ENCODE measurements at places on chromosomes 3 and 15.

DNA sequence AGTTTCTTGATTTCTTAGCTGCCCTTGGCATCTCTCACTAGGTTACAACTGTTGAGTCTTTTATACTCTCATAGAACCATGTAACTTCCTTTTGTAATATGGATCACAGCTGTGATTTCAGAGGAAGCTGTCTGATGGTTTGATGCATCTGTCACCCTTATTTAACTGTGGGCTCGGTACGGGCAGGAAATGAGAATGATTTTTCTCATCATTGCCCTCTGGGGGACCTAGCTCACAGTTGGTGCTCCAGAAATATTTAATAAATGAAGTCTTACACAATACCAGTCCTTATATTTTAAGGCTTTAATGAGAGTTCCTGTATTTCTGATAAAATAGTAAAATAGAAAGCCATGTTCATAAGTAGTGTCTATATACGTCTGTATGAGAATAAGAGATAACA lies 151.2 kb downstream of the EBLN2 start:
- DNase-seq = no peak

DNA sequence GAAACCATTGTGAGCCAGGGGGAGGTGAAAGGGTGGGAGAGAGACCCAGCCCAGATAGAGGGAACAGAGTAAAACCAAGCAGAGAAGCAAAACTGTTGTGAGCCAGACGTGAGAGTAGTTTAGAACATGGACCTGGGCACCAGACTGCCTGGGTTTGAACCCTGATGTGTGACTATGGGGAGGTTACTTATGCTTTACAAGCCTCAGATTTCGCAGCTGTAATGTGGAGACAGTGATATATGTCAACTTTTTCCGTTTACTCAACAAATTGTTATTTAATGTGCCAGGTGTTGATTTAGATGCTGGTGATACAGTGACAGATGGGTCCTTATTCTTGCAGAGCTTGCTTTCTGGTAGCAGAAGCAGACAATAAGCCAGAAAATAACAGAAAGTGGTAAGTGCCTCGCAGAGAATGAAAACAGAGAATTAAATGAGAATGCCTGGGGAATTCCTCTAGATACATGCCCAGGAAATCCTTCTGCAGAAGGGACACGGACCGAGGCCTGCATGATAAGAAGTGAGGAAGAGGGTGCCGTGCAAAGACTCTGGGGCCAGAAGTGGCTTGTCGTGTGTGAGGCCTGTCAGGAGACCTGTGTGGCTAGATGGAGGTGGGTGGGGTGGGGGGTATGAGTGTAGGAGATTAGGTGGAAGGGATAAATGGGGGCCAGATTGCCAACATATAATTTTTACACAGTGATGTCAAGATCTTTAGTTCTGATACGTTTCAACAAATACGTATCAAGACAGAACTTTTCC lies 15.0 kb downstream of the KAT2B start:
- DNase-seq = no peak

DNA sequence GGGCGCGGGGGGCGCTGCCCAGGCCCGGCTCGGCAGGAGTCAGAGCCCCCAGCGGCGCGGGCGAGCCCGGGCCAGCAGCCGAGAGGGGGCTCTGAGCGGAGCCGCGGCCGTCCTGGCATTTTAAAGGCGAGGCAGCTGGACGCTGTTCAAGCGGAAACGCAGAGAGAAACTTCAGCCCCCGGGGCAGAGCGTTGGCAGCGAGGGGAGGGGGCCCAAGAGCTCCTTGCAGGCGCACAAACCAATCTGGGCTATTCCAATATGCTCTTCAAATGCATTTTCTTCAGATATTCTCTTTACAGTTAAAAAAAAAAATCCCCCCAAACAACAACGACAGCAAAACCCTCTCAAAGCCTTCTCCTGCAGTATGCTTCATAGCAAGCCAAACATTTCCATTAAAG lies at the start of gene CTXND1:
Gene CTXND1 (minus strand): TSS at position 93 of the 398 bp plus-strand sequence. CDS start 50,264 bp downstream, outside the sequence.
- DNase-seq = no peak

GRCh38 chr3:45638299-45639043 lies 43.9 kb downstream of the LIMD1 start:
- no peak for DNase-seq

- no peak for DNase-seq
Measured at GRCh38 chr3:110624576-110624975, 447.0 kb upstream of the NECTIN3 start.

DNA sequence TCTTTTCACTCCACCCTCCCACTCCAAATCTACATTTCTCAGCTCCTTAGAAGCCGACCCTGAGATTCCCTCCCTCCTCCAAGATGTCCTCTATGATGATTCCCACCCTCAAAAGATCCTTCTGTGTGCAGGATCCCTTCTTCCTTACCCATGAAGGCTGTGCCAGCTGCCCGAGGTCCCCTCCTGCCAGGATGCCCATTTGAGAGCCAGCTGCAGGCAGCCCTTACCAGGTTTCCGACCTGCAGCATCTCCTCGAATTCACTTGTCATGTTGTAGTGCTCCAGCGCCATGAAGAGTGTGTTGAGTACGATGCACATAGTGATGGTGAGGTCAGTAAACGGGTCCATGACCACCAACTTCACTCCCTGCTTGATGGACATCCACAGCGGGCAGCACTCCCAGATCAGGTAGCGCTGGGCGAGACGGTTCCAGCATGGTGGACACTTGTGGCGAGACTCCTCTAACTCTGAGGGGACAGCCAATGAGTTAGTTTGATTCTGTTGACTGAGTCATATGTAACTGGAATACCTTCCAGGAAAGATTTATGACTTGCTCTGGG lies 51.9 kb downstream of the SCN5A start:
- DNase-seq = no peak

- no peak for DNase-seq
Measured at GRCh38 chr3:32239307-32240158, 1.1 kb downstream of the CMTM8 start.

DNA sequence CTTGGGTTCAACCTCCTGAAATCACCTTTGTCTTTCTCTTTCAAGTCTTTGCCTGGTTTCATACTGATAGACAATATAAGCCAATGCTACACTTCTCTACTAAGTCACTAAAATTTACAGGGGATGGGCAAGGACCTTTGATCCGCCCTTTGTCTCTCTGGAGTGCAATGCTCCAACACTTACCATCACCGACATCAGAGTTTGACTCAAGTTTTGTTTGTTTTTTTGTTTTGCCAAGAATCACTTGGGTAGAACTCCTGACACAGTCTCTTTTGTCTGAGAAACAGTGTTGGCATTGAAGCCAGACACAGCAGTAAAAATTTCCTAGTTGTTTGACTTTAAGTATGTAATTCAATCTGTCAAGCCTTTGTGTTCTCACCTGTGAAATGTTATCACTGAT lies 29.3 kb downstream of the NFKBIZ start:
- no peak for DNase-seq

- DNase-seq = no peak
Measured at GRCh38 chr3:134376385-134376765, 2.1 kb upstream of the AMOTL2 start.

- no peak for DNase-seq
Measured at GRCh38 chr3:27560484-27561056, 76.4 kb upstream of the SLC4A7 start.

DNA sequence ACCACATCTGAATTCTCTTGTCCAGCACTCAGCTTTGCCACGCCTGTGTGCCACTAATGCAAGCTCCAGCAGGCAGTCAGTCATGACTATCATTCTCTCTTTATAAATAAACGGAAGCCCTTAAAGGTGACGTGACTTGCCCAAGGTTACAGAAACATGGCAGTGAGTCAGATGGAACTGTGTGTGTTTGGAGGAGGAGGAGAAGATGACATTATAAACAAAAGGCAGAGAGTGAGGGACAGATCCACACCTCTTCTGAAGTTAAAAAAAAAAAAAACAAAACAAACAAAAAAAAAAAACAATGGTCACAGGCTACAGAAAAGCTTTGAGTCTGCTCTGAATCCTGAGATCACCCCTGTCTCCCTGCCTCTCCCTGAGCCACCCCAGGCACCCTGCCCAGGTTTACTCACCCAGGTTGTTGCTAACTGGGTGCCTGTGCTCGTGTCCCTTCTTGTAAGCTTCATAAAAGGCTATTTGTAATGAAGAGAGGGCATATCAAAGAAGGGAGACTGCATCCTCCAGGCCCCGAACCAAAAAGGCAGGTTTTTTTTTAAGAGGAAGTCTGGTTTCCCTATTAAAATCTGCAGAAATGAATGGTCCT lies 119.7 kb upstream of the PHLDB2 start:
- DNase-seq = no peak

DNA sequence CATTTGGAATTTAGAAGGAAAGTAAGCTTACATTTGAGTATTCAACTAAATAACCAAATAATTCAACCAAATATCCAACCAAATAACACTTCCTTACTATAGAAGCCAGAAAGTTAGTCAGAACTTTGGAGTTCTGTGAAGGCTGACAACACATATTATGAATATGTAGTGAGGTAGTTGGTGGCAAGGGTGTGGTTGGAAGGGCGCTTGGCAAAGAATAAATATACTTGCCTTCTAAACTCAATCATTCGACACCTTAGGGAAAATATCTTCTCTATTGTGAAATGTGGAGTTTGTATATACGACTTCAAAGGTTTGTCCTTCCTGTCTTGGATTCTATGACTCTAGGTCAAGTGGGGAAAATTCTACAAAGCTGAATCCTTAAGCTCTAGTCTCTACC lies 111.7 kb upstream of the OSTN start:
- DNase-seq = no peak

GRCh38 chr3:123781571-123782275 lies 102.4 kb downstream of the MYLK start:
- no peak for DNase-seq

DNA sequence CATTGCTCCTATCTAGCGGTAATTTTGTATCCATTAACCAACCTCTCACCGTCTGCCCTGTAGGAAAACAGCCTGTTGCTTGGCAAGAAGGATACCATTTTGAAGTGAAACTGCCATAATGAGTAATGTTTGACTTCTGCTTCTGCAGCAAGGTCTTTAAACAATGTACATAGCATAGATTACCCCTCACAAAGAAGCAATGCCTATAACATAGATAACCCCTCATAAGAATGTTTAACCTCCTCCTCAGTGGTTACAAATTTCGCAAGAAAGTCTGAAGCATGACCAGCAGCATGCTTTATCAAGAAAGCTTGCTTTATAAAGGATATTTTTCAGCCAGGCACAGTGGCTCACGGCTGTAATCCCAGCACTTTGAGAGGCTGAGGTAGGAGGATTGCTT lies 61.2 kb upstream of the MFGE8 start:
- DNase-seq = no peak

DNA sequence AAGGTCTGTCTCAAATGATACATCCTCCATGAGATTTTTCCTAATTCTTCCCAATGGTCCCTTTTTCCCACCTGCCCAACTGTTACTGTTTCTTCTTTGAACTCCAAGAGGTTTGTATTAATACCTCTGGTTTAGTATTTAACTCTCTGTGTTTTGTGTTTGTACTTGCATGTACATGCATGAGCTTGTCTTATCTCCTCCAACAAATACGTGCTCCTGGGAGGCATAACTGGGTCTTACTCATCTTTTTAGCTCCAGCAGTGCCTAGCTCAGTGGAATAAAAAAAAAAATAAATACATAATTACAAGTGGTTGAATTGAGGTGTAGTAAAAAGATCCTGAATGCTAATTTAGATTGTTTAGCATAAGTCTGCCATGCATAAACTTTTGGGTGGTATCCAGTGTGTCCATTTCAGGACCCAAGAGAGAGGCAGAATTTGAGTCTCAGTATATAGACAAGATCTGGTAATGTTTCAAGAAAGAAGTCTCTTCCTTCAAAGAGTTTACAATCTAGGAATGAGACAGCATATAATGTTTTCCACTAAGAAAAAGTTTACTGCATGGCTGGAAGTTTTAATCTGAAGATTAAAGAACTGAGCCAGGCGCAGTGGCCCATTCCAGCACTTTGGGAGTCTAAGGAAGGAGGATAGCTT lies 1.7 kb upstream of the LYSMD2 start:
- DNase-seq = no peak

- DNase-seq = no peak
Measured at GRCh38 chr3:179292450-179292849, 30.4 kb upstream of the ZNF639 start.

DNA sequence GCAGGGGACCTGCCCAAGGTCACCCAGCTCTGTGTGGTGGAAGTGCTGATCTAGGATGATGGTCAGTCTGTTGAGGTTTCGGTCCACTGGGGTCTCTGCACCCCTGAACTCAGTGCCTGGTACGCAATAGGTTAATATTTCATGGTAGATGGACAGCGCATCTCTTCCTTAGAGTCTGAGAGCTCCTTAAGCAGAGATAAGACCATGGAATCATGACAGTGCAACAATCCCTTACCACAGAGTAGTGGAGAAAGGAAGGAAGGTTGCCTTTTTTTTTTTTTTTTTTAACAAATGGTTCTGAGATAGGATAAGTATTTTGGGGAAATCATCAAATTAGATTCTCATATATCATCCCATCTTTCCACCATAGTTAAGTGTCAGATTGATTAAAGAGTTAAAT lies 79.8 kb upstream of the SLC6A1 start:
- no peak for DNase-seq

DNA sequence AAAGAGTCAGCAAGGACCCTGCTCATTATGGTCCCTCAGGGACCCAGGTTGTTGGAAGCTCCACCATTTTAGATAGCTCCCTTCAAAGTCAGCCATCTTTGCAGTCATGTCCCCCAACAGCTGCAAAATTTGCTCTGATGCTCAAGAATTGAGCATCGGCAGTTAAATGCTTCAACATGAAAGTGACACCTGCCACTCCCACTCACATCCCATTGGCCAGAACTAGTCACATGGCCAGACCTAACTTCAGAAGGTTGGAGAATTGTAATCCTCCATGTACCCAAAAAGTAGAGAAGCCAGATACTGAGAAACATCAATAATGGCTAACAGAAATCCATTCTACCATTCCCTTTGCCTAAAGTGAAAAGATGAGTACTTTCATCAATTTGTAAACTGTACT lies 171.5 kb upstream of the NR2E3 start:
- no peak for DNase-seq

DNA sequence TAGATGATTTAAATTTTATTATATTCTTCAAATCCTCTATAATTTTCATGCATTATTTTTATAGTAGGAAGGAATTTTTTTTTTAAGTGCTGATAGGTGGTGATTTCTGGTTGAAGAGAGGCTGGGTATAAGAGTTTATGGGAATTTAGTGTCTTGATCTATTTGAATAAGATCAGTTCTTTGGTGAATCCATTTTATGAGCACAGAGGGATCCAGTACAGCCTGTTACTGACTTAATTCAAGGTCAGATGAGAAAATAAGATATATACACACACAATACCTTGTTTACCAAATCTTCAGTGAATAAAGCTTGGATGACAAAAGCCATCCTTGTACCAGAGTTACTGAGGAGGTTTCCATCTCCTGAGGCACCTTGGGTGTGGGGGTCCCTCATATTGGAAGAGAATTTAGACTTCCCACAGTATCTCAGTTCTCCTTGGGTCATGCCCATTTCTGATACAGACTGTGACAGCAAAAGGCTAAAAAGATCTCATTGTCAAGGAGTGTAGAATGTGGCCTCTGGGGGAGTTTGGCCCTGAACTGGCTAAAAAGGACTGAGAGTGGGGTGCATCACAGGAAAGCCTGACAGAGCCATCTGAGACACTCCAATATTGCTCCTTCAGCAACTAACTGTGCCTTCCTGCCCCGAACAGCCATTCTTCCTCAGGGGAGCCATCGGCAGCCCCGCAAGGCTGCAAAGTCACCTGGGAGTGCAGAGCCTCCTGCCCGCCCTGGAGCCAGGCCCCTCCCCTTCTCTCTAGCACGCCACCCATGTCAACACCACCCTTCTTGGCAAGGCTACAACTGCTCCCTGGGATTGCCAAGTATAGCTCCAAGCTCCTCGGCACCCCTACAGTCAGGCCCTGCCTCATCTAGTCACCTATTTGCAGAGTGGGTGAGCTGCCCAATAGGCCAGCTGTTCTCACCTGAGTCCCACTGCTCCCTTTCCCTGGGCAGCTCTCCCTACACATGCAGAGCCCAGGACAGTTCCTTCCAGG lies 43.1 kb upstream of the HACD2 start:
- no peak for DNase-seq

GRCh38 chr15:82566690-82567089 lies 26.4 kb upstream of the RPS17 start:
- DNase-seq = no peak
